ENCODE measurements at places on chromosomes 4 and X. TPM values are rescaled to one million over a fixed set of nuclear protein-coding genes. Genes with fewer than 3 reads are reported as not detected.

Gene OCRL
- 3.1 TPM for total RNA-seq

Gene ANAPC4
- total RNA-seq, result 43.2 TPM

Gene POF1B
- 0.12 TPM for total RNA-seq

Gene GPRASP3
- 3.1 TPM for total RNA-seq

Gene MAGEA12
- not detected for total RNA-seq

Gene GAGE13
- not detected for total RNA-seq

Gene CT55
- not detected for total RNA-seq

Gene GAGE1
- total RNA-seq, result not detected

Gene GPRASP2
- total RNA-seq, result 0.60 TPM

Gene SERPINA7
- not detected for total RNA-seq

Gene LIAS
- total RNA-seq, result 39.5 TPM

Gene CPE
- not detected for total RNA-seq

Gene RBMXL3
- not detected for total RNA-seq

Gene SATL1
- not detected for total RNA-seq

Gene NKX6-1
- total RNA-seq, result not detected

Gene COL25A1
- 0.14 TPM for total RNA-seq

Gene CYSLTR1
- total RNA-seq, result 6.6 TPM

Gene PHEX
- 1.9 TPM for total RNA-seq

Gene ARHGAP4
- total RNA-seq, result 158 TPM

Gene CDKL5
- total RNA-seq, result 2.6 TPM

Gene LRP2BP
- total RNA-seq, result 0.51 TPM

Gene ZC4H2
- 15.9 TPM for total RNA-seq

Gene SLC2A9
- total RNA-seq, result 1.7 TPM

Gene PRRG3
- total RNA-seq, result not detected

Gene UGT2B11
- not detected for total RNA-seq

Gene ING2
- 21.4 TPM for total RNA-seq

Gene RIPPLY1
- not detected for total RNA-seq

Gene TEX13C
- total RNA-seq, result not detected

Gene TMSB15C
- total RNA-seq, result 6.0 TPM

Gene TMPRSS11E
- not detected for total RNA-seq
